ENCODE measurements at places on chromosomes 12 and 14.

GRCh38 chr14:29735459-29735858 is 192.2 kb downstream of the PRKD1 start:
- no peak for DNase-seq

- no peak for DNase-seq
Measured at GRCh38 chr12:16555630-16556029, 50.3 kb downstream of the LMO3 start.

DNA sequence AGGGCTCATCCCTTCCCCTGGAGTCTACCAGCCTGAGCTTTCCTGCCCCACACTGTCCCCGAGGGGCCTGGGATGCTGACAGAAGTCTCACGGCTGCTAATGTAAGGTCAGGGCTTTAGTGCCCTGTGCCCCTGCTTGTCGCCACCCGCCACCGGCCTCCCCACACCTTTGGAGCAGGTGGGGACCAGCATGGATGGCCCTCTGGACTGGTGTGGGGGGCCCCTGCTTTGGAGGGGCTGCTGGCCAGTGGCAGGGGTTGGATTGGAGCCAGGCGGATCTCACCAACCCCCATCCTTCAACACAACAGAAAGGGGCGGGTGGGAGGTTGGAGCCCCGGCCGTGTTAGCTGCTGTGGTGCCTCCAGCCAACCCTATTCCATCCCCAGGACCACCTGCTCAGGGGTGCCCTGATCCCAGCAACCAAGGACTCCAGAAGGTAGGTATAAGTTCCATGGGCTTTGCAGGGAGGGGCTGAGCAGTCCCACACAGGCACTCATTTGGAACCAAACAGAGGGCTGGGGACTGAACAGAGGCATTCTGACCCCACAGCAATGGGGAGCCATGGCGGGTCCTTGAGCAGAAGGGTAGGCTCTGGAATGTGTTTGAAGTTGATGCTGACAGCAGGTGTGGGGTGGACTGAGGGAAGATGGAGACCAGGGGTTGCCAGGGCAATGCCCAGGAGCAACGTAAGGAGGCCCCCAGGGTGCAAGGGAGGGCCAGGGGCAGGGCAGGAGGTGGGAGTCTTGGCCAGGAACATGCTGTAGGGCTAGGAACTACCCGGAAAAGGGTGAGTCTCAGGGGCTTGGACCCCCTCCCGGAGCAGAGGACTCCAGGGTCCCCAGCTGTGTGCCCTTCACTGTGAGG is 145.1 kb upstream of the C14orf180 start:
- DNase-seq, result no peak

DNA sequence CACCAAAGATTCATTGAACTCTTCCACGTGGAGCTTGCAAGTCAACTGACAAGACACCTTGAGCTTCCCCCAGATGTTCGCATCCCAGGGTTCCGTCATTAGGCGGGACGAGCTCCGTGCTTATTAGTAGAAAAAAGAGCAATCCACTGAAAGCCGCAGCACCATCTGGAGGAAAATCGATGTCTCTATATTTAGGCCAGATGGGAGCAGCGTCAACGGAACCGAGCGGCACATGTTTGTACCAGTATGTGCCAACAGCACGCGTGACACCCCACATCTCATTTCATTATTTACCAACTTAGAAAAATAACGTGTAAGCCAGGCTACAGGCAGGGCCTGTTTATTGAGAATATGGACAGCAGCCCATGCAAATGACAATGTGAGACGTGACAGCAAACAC is 45.8 kb upstream of the TMEM132D start:
- no peak for DNase-seq

DNA sequence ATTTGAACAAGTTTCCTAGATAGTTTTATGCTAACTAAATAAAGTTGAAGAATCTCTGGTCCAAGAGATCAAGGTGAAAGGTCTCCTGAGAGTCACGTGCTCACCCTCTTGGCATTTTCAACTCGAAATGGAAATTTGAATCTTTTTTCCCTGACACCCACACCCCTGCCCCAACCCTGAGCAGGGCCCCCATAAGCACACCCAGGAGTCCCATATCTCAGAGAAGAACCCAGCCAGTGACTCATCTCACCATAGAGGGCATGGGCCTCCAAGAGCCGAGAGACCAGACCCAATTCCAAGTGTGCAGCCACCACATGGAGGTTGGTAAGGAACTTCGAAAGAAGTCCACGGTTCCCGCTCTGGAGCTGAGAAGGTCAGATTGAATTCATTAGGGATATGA is 32.6 kb downstream of the TEP1 start:
- no peak for DNase-seq

Data from GOT3 (cell line).